ENCODE measurements at places on chromosomes 3 and 15.

- DNase-seq, result no peak
These were observed 440.8 kb downstream of the PYDC2 start for GRCh38 chr3:191901741-191902140.

GRCh38 chr15:25372298-25372697, 66.5 kb downstream of the UBE3A start:
- no peak for DNase-seq

- DNase-seq, result no peak
These were observed 17.8 kb downstream of the RUBCN start for GRCh38 chr3:197718891-197719290.

- no peak for DNase-seq
These were observed 9.0 kb upstream of the ILDR1 start for GRCh38 chr3:122031123-122031468.

- DNase-seq, result peak; percentile 38
These were observed 47.4 kb upstream of the UBE2E1 start for GRCh38 chr3:23758253-23758838.

GRCh38 chr3:171977860-171978259, 61.5 kb upstream of the FNDC3B start:
- DNase-seq, result no peak

- DNase-seq, result no peak
These were observed 19.5 kb downstream of the SETMAR start for GRCh38 chr3:4322635-4323034.

DNA sequence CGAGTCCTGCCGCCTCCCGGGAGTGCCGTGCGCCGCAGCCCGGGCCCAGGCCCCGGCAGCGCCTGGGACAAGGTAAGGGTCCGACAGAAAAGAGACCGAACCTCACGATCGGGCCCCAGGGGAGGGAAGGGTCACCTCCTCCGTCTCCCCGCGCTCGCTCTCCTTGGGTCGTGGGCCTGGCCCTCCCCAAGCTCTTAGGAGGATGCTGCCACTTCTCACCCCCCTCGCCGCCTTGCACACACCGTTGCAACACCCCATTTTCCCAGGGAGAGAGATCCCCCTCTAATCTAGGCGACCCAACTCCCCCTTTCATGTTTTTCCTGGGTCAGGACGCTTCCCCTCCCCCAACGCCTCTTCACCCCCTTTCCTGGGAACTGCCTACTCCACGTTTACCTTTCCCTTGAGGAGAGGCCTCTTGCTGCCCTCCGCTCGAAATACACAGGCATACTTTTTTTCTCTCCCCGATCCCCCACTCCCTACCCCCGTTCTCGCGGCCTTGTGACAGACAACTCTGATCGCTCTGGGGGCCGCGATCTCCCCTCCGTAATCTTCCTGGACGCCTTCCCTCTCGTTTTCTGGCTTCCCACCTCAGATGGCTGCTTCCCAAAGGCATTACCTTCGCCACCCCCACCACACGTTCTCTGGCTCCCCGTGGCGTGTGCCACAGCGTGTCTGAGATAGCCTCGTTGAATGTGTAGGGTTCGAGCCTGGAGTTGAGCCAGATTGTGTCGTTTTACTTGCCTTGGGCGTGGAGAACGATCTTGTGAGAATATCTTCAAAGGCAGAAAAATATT, 688 bp downstream of the SETD5 start:
- DNase-seq, result no peak

DNA sequence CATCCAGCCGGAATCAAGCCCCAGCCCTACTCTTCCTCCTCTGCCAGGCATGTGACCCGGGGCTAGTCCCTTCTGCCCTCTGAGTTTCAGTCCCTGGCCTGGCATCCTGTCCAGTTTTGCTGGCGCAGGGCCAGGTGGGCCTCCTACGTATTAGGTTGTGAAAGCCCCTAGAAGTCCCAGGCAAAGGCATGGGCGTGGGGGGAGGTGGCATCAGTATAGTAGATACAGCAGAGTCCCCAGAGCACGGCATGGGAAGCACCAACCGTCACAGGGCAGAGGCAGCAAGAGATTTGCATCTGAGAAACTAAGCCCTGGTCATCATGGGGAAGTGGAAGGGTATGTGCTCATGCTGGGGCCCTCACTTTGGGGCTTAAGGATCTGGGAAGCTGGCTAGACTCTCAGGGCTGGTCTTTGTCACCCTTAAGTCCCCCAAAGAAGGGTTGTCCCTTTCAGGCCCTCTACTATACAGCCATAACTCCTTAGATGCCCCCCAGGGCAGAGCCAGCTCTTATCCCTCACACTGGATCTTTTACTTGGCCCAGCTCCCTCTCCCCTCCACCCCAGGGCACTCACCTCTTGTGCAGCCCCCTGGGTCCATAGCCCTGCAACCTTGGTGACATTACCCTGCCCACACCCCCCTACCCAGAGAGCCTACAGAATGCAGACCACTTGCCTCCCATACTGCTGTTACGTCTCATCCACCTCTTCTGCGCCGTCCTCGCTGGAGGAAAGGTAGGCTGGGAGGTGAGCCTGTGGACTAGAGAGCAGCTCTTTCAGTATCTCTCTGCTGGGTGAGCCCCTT, 11.3 kb downstream of the NBEAL2 start:
- no peak for DNase-seq

GRCh38 chr3:158713094-158713499, 19.2 kb downstream of the RARRES1 start:
- DNase-seq, result peak; percentile 51

GRCh38 chr3:143775459-143775858, 72.8 kb downstream of the SLC9A9 start:
- DNase-seq, result peak; percentile 67

GRCh38 chr3:3625544-3626271, 173.5 kb upstream of the LRRN1 start:
- no peak for DNase-seq

DNA sequence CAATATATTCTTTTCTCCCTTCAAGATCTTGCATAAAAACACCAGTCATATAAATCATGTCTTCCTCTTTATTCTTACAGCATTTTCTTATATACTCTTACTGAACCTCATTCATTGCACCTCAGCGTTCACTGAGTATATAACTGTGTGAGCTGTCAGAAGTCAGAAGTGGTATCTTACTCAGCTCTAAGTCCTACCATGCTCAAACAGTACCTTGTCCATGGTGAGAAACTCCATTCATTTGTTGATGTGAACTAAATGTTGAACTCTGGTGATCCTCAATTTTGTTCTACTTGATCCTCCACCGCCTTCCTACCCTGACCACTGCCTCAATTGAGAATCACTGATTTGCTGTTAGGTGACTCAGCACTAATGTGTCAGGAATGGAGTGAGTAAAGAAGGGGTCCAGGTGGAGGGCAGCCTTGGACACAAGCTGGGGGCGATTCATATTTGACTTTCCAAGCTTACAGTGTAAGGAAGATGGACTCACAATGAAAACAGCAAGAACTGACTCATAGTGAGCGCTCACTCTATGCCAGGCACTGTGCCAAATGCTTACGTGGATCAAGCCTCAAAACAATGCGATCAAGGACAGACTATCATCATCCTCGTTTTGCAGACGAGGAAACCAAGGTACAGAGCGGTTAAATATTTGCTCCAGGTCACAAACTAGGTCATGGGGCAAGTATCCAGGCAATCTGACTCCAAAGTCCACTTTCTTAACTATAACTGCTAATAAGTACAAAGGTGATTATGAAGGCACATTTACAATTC, 13.5 kb upstream of the ZFYVE19 start:
- DNase-seq, result peak; percentile 72

GRCh38 chr15:88990185-88990679, 77.1 kb upstream of the MFGE8 start:
- DNase-seq, result no peak

DNA sequence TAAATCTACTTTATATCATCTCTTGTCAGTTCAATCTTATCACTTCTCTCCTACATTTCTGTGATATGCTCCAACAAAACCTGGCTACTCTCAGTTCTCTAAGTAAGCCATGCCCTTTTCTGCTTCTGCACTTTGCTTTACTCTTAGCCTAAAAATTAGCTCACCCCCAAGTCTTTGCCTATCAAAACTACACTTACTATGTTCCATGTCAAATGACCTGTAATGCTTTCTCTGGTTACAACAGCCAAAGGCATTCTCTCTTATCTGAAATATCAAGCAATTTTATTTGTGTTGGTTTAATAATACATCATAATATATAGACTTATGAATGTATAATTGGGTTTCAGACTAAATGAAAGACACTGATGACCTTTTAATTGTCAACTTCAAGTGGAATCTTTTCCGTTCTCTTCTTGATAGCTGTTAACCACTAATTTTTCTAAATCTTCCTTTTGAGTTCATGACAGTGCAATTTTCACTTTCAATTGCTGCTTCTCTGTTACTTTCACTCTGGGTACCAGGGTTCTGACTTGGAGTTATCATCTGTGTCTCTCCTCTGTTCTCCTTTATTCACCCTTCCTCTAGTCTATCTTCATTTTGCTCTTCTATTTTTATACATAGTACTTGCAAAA, 619.0 kb upstream of the GOLIM4 start:
- peak; percentile 2 for DNase-seq

- DNase-seq, result no peak
These were observed 135.8 kb upstream of the ANKRD28 start for GRCh38 chr3:15933439-15934139.

- DNase-seq, result no peak
These were observed 68.4 kb downstream of the HES1 start for GRCh38 chr3:194204042-194204987.

- no peak for DNase-seq
These were observed 61.9 kb downstream of the HMG20A start for GRCh38 chr15:77482570-77482969.

DNA sequence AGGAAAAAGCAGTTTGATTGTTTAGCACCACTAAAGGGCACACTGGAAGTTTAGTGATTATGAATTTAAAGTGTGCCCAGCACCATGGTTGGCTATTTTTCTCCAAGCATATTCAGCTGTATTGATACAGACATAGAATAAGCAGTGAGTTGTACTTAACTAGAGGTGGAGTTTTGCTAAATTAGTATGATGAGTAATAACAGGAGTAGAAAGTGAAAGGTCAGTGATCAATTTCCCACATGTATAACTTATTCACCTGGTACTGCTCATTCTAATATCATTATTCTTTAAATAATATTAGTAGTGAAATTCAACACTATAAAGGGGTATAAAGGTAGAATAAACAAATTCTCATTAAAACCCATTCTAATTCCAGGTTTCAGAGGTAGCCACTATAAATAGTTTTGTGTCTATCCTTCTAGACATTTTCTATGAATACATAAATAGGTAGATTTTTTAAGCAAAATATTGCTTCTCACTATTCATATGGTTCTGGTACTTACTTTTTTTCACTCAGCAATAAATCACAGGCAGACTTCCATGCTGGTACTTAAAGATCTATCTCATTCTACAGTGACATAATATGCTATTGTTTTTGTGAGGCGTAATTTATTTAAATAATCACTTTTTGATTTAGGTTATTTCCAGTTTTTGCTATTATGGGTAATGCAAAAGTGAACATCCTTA, 732.9 kb downstream of the VGLL3 start:
- DNase-seq, result no peak

GRCh38 chr3:43791246-43791645, 100.5 kb downstream of the ABHD5 start:
- no peak for DNase-seq

DNA sequence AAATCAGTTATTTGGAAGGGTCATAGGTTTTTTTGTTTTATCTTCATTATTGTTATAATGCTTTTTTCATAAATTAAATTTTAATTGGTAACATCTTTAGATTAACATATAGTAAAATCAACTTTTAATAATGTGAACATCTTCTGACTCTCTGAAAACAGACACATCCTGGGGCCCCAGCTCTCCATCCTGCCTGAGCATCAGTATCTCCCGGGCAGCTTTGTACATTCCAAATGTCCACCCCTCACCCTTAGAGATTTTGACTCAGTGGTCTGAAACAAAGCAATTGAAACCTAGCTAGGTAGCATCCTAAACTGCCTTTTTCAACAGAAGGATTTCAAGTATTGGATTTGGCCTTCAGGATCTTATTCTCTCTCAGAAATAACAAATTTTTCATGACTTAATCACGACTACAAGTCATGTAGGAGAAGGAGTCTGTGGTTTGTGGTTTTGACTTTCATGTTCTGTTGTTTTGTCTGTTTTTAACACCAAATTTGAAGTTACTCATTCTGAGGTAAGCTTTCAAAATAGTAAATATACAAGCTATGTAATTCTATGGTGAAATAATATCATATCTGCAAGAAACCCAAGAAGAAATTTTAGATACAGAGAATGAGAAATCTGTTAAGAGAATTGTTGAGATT, 147.3 kb upstream of the UBE2E2 start:
- DNase-seq, result peak; percentile 12

DNA sequence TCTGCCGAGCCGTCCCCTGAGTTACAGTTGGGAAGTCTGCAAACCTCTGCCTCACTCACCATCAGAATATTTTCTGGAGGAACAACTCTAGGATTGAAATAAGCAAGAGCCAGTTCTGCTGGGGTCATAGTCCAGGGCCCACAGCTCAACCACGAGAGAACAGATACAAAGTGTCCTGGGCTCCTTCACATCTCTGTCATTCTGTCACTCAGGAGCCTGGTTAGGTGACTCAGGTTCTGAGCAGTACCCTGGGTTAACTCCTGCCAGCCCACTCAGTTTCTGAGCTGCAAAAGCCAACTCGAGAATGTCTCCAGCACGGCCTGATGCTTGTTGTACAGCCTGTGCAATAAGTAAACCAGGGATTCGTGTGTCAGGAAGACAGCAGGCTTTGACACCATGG, 155.7 kb downstream of the SLCO3A1 start:
- no peak for DNase-seq

GRCh38 chr15:100783291-100783690, 96.3 kb upstream of the ALDH1A3 start:
- no peak for DNase-seq

DNA sequence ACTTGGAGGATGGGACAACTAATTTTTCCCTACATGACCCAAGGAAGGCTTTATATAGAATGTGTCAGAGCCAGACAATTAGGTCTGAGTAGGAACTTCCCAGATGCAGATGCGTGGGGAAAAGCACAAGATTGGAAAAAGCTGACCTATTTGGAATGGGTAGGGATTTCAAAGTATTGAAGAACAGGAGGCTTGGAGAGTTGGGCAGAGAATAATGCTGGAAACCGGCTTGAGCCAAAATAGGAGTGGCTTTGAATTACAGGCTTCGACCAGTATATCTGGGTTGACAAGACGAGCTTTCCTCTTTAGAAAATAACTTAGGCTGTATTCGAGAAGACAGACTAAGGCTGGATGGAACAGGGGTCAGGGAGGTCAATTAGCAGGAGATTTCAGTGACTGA, 181.1 kb downstream of the GBE1 start:
- no peak for DNase-seq

GRCh38 chr3:147369231-147369630, 37.1 kb downstream of the ZIC4 start:
- DNase-seq, result no peak

- no peak for DNase-seq
These were observed 241.8 kb downstream of the ROBO2 start for GRCh38 chr3:77281721-77282120.

DNA sequence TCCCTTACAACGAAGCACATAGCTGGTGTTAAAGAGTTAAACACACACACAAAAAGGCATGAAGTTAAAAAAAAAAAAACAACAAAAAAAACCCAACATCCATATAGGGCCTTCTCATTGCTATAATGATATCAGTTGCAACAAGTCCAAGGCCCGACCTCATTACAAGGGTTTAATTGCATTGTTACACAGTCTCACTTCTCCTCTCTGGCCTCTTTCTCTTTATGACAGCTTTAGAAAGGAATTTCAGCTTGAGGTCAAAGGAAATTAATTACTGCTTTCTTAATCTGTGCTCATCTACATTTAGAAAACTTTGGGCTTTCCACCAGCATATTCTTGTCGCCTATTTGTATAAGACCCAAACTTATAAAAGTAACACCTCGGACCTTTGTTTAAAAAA, 342.1 kb downstream of the NR2F2 start:
- DNase-seq, result no peak

Data from activated CD4-positive, alpha-beta T cell treated with anti-CD3 and anti-CD28 coated beads, Interleukin-2, amount 50 U/mL, for 16 hours (primary cell).